ENCODE measurements at places on chromosomes 16 and 17.

GRCh38 chr17:79573196-79573896 is 37.5 kb downstream of the RBFOX3 start:
- DNase-seq: no peak

DNA sequence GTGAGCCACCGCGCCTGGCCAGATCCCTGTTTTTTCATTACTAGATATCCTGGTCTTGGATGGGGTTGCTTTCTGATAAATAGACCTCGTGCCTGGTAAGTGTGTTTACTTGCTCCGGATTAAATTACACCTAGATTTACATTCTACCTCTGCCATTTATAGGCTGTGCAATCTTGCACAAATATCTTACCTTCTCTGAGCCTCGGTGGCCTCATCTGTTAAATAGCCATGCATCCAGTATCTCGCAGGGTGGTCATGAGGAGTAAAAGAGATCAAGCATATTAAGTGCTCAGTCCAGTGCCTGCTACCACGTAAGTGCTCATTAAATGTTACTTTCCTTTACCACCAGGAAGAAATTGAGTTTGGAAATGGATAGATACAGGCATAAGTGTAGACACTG is 98.4 kb downstream of the BMERB1 start:
- no peak for DNase-seq

DNA sequence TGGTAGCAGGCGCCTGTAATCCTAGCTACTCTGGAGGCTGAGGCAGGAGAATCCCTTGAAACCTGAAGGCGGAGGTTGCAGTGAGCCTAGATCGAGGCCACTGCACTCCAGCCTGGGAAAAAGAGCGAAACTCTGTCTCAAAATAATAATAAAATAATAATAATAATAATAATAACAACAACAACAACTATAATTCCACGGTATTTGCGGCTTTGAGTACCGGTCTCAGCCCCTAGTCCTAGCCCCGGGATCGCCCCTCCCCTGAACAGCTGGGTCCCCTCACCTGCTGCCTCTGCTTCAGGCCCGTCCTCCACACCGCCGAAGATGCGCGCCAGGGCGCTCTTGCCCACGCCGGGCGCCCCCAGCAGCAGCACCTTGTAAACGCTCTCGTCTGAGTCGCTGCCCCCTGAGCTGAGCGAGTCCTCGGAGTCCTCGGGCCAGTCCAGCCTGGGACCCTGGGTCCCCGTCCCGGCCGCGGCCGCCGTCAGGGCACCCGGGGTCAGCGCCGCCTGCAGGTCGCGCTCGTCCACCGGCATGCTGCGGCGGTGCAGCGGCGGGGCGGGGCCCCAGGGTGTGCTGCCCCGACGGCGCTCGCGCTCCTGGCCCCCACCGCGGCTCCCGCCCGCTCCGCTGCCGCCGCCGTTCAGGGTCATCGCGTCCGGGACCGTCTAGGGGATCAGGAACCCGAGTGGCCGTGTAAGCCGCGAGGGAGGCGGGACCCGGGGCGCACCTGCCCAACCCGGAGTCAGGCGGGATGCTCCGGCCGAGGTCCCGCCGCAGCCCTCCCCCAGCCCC is 611 bp downstream of the RRAD start:
- no peak for DNase-seq

- DNase-seq: no peak
These were observed 439.8 kb downstream of the SOX9 start for GRCh38 chr17:72560303-72561247.

DNA sequence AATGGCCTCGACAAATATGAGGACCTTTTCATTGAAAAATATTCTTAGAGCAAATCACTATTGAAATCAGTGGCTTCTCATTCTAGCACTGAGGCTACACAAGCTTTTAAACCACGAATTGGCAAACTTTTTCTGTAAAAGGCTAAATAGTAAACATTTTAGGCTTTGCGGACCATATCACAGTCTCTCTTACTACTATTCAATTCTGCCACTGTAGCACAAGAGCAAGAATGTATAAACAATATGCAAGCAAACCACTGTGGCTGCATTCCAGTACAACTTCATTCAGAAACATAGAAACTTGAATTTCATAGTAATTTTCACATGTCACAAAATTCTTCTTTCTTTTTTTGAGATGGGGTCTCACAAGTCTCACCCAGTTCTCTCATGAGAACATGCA is 49.1 kb downstream of the PHLPP2 start:
- no peak for DNase-seq

- DNase-seq: no peak
These were observed 7.6 kb upstream of the NXPH3 start for GRCh38 chr17:49567871-49568694.

GRCh38 chr16:64841071-64841470 is 280.8 kb downstream of the CDH11 start:
- no peak for DNase-seq

DNA sequence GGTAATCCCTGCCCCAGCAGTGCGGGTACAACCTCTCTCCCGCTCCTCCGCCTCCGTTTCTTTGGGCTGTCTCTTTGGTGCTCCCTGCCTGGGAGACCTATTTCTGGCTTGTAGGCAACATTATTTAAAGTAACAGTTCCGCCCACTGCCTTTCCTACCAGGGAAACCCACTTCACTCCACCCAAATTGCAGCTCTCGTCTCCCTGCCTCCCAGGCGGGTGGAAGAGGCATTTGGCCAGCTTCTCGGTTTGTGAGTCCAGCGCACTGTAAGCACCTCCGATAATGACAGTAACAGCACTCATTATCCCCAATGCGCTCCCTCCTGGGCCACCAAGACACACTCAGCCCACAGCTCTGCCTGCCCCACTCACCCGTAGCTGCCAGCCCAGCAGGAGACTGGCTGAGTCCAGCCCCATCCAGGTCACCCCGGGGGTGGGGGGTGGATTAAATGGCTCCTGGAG is 165.1 kb upstream of the CDC42EP4 start:
- DNase-seq: no peak

DNA sequence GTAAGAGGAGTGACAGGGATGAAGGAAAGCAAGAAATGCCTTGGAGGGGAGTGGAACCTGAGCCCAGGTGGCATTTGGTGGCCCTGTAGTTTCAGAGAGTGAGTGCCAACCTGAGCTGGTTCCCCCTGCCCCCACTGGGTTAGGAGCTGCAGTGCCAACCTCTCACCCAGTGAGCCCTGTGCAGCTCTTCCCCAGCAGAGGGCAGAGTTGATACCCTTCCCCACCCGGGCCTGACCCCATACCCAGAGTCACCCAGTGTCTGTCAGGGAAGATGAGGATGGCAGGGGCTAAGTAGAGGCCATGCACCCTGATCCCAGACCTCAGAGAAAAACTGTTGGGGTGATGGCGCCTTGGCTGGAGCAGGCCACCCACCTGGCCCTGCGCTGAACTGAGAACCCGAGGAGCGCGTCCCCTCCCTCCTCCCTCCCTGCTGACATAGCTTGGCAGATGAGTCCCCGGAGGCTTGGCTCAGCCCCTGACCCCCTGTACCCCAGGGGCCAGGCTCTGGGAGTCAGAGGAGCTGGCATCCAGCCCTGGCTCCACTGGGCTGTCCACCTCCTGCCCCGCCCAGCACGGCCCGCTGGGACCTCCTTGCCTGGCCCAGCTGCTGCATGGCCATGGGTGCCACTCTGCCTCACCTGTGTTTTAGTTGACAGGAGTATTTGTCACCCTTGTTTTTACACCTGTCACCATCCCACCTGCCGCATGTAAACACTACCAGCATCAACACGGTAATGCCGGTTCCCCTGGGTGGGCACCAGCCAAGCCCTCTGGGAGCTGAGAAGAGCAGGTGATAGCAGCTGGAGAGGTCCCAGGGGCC is 113.9 kb downstream of the AMFR start:
- no peak for DNase-seq

GRCh38 chr17:58412961-58413586 is 4.3 kb downstream of the RNF43 start:
- DNase-seq: no peak

GRCh38 chr16:66416136-66416535 is 11.0 kb upstream of the BEAN1 start:
- no peak for DNase-seq

GRCh38 chr17:4482338-4483011 is 16.2 kb upstream of the SPNS2 start:
- no peak for DNase-seq

DNA sequence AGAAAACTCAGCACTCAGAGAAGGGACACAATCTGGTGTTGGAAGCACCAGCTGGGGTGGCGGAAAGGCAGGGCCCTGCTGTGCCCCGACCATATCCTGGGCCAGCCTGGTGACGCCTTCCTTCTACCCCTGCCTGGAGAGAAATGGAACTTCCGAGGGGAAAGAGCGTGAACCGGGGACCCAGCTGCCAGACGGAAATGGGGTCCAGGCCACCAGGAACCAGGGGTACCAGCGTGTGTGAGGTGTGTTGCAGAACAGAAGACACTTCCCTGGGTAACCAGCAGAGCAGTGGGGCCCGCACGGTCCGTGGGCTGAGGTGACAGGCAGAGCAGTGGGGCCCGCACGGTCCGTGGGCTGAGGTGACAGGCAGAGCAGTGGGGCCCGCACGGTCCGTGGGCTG is 6.8 kb downstream of the RAB40B start:
- DNase-seq: no peak

- DNase-seq: no peak
These were observed 416.0 kb downstream of the WWOX start for GRCh38 chr16:78515421-78515820.

DNA sequence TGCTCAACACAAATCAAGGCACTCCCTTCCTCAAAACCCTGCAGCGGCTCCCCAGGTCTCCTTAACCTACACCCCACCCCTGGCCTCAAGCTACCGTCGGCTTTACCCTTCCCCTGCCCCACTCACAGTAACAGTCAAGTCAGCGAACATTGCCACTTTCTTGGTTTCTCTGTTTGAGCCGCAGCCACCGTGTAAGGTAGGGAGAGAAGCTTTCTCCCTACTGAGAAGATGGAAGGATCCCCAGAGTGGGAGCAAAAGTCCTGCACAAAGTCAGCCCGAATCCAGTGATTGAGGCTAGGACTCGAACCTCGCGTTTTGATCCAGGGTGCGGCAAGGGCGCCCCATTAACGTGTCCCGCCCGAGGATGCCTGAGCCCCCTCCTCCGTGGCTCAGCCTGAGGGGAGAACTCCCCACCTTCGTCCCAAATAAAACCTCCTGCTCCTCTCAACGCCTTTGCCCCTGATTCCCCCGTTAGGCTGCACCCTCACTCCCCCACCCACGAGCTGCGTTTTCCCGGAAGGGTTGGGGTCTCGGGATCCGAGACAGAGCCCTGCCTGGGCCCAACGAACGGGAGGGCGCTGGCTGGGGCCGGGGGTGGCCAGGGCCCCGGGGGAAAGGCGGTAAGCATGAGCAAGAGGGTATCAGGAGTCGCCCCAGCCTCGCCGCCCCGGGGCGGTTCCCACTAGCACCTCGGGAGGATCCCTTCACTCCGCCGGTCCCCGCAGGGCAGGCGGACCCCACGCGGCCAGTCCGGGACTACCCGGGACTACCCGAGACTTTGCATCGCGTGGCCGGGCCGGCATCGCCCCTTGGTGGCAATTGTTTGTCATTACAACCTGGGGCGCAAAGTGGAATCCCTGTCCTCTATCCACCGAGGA is 9.9 kb upstream of the NAGS start:
- no peak for DNase-seq

DNA sequence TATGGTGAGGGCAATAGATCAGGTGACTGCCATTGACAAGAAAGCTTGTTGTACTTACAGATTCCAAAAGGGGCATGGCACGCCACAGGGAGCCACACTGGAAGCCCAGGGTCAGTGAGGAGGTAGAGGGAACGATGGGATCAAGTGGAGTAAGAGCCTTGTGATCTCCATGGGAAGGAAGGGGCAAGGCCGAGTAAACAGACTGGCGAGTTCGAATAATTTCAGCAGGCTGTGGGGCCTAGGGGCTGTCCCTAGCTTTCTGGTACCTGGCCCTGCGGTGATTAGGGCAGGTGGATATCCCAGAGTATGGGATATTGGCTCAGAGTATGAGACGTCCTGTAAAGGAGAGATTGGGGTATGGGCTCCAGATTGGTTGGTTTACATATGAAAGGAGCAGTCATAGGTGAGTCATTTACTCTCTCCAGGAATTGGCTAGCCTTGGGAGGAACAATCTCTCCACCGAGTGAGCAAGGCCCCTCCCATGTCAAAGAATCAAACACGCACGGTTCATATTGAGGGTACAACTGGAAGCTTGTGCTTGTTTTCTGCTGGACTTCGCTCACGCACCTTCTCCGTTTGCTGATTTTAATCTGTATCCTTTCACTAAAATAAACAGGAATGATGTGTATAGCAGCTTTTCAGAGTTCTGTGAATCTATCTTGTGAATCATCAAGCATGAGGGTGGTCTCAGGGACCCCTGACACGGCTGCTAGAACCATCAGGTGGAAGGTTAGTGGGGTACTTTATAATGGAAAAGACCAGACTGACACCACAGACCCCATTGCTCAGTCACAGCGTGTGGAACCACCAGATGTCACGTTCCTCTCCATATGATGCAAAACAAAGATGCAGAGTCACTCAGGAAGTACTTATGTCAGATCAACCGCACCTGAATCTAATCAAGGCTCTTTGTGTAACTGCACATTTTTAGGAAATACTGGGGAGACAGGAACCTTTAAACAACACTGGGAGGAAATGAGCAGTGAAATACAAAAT is 27.9 kb downstream of the GABARAPL2 start:
- DNase-seq: no peak

DNA sequence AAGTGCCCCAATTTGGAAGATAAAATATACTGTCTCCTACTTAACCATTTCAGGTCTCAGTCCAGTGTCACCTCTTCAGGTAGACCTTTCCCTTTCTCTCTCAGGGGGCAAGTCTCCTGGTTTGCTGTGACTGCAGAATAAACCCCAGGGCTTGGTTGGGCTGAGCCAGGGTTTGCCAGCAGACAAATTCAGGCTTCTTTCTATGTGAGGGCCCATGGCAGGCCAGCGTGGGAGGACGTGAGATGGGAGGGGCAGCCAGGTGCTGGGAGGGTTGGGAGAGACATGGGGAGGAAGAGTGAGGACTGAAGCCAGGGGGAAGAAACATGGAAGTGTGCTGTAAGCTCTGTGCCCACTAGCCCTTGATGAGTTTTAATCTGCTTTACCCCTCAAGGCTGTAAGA is 163.2 kb downstream of the SPECC1 start:
- no peak for DNase-seq

DNA sequence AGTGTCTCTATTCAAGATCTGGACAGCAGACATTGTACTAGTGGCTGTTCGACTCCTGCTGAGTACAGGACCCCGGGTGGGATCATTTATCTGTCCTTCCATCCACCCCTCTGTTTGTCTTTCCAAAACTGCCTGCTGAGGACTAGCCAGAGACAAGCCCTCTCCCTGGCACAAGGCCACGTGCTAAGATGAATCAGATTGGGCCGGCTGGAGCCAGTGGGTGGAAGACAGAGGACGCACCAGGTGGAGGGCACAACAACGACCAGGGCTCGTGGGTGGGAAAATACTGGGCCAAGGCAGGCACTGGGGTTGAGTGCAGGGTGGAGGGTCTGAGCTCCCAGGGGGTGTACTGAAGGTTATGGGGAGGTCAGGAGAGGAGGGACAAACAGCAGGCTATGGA is 1.4 kb upstream of the CA7 start:
- no peak for DNase-seq

DNA sequence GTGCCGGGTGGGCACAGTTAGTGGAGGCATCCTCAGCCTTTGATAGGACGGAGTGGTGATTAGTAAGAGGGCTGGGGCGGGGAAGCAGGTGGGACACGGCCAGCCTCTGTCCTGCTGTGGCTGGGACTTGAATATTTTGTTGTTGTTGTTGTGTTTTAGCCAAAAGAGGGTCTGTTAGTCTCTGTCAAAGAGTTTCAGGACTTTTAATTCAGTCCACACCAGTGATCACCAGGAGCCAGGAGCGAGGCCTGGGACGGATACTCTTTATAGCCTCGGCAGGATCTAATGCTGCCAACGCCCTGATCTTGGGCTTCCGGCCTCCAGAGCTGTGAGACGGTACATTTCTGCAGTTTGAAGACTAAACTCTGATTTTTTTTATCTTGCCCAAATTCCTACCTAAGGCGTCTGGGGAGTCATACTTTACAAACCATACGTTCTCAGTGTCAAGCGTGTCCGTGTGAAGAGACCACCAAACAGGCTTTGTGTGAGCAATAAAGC is 2.9 kb upstream of the RNF213 start:
- DNase-seq: no peak
